ENCODE measurements at places on chromosomes 12 and 14. TPM values are rescaled to one million over a fixed set of nuclear protein-coding genes. Genes with fewer than 3 reads are reported as not detected.

Gene NANOG
- total RNA-seq: not detected

Gene CD63
- 949 TPM for total RNA-seq

Gene IAPP
- not detected for total RNA-seq

Gene MSI1
- not detected for total RNA-seq

Gene EPS8
- 462 TPM for total RNA-seq

Gene CRIP2
- 24.1 TPM for total RNA-seq

Gene SLCO1A2
- total RNA-seq: not detected

Gene KRT6C
- total RNA-seq: not detected

Gene TAS2R42
- not detected for total RNA-seq

Gene FAM90A1
- not detected for total RNA-seq

Gene APOLD1
- 281 TPM for total RNA-seq

Gene CMA1
- not detected for total RNA-seq

Gene NYNRIN
- total RNA-seq: 8.8 TPM

All from subcutaneous adipose tissue (tissue), 4 donors.